ENCODE measurements at places on chromosomes 13 and 19.

GRCh38 chr13:21075011-21075378 is 13.6 kb upstream of the LATS2 start:
- peak; percentile 35 for DNase-seq

- no peak for DNase-seq
Observed at GRCh38 chr19:16405091-16405490, 66.7 kb downstream of the EPS15L1 start.

DNA sequence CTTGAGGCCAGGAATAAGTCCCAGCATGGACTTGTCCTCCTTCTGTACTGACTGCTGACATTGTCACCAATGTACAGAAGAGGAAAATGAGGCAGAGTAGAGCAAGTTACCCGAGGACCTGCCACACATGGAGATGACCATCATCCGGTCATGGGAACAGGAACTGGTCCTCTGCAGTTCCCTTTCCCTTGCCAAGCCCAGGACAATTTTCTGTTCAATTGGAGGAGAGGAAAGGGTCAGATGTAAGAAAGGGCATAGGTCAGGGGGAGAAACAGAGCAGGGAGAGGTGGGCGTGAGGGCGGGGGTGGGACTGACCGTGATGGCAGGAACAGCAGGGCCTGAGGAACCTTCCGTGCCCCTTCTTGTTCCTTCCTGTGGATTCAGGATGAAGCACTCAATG is 18.6 kb downstream of the PHLDB3 start:
- no peak for DNase-seq

GRCh38 chr19:45994456-45994997 is 740 bp upstream of the CCDC61 start:
- no peak for DNase-seq

DNA sequence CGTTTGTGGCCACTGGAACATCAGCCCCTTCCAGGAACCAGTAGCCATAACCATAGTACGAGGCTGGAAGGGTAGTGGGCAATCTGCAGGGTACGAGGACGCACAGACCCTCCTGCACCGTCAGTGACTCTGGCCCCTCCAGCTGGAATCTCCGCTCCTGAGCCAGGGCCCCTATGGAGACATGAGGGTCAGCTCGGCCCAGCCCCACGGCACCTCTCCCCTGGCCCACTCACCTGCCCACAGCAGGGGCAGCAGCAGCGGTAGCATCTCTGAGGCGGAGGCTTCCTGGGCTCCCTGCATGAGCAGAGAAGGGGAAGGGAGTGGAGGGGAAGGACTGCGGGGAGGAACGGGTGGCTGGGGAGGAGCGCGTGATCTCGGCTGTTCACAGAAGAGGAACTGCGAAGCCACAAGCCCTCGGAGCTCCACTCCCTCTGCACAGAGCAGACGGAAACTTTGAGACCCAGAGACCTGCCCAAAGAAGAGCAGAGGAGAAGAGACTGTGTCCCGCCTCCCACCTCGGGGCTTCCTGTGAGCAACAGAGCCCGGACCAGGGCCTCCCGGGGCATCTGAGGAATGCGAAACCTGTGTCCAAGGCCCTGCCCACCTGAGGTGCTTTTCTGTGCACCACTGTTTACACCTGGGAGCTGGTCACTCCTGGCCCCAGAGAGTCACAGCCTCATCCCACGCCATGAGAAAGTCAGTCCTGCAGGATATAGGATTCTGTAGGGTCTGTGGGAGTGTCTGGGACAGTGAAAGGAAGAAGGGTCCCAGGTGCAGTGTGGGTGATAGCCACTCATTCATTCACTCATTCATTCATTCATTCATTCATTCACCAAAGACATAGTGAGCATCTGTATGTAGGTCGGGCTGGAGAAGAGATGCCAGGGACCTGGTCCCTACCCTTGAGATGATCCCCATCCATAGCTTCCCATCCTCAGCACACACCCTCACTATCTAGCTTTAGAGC is at the start of gene SIGLEC6:
TSS of gene SIGLEC6 (minus strand) at position 322 of the 967 bp plus-strand sequence. CDS start at position 300, 22 bp downstream.
- DNase-seq, result peak; percentile 33

DNA sequence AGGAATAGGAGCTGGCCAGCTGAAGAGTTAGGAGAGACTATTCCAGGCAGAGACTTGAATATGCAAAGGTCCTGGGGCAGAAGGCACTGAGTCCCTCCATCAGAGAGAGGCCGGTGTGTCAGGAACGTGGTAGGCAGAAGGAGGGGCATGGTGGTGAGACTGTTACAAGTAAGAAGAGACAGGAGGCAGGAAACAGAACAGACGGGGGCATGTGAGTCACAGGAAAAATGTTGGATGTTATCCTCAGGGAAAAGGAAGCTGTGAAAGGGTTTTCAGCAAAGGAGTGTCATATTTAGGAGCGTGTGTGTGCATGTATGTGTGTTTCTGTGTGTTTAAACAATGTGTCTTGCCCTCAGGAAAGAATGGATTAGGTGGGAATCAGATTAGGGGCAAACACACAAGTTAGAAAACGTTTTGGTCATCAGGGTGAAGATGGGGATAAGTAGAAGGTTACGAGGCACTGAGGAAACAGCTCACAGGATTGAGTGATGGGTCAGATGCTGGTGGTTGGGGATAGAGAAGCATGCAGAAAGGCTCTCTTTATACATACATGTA is 1.1 kb downstream of the EDDM13 start:
- no peak for DNase-seq

- DNase-seq, result no peak
Observed at GRCh38 chr19:13717194-13717643, 47.1 kb upstream of the MRI1 start.

- DNase-seq, result no peak
Observed at GRCh38 chr13:44237276-44237767, 136.3 kb upstream of the SERP2 start.

DNA sequence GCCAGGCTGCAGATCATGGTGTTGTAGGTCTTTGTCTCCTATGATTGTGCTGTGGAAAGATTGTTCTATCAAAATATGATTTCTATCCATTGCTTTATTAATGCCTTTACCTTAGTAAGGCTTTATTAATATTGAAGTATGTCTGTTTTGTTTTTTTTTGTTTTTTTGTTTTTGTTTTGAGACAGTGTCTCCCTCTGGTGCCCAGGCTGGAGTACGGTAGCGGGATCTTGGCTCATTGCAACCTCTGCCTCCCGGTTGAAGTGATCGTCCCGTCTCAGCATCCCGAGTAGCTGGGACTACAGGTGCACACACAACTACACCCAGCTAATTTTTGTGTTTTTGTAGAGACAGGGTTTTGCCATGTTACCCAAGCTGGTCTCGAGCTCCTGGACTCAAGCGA is 7.7 kb downstream of the IRGC start:
- no peak for DNase-seq

DNA sequence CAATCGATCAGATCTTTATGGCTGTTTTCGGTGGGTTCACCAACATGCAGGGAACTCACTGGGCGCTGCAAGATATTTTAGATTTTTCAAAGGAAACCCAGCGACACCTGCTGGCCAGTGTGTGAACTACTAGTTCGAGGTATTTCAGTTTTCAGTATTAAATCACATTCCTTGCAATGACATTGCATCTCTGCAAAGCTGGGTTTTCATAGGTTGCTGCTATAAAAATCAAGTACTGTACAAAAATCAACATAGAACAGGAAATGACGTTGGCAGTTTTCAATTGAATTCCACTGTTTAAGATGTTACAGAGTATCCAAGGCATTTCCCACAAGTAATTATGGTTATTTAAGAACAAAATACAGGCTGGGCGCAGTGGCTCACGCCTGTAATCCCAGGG is 17.6 kb downstream of the LIG1 start:
- DNase-seq, result peak; percentile 70

DNA sequence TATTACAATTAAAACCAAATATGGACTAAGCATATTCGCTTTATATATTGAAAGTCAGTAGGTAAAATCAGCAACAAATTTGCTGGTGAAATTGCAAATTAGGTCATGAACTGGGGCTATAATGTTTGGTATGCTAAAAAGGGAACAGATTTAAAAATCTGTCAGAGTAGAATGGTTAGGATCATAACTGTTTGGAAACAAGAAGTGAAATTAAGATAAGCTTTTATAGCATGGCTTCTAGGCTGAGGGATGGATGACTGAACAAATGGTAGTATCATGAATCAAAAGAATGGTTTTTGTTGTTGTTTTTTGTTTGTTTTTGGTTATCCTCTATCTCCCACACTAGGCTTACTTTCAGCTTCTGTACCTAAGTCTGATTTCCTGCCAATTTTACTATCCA is 1090.4 kb downstream of the PCDH9 start:
- no peak for DNase-seq

- no peak for DNase-seq
Observed at GRCh38 chr13:45412274-45413049, 5.7 kb downstream of the SLC25A30 start.

DNA sequence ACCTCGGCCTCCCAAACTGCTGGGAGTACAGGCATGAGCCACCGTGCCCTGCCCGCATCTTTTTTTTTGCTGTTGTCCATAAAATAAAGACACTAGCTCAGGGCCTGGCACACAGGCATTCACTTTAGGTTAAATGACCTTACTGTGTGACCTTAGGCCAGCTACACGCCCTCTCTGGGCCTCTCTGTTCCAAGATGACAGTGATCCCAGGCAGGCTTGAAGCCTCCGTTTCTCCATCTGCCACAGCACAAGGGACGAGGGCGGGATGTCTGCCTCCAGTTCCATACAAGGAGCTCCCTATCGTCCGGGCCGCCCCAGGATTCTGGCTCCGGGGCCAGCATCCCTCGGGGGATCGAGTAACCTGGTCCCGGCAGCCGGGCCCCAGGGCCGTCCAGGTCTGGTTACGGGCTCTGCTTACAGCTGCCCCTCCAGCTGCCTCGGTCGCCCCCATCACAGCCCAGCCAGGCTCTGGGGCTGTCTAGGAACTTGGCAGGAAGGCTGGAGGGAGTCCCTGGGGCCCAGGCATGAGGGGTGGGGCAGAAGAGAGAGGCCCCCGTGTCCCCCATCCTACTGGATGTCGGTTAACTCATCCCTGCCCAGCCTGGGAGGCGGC is 11.9 kb upstream of the SEMA6B start:
- DNase-seq, result no peak

GRCh38 chr13:39531646-39532045 is 71.3 kb downstream of the LHFPL6 start:
- DNase-seq, result no peak

- DNase-seq, result peak; percentile 54
Observed at GRCh38 chr13:51645761-51646670, 61.8 kb downstream of the WDFY2 start.

GRCh38 chr19:48961051-48961649 is 4.0 kb upstream of the FTL start:
- DNase-seq, result no peak

- no peak for DNase-seq
Observed at GRCh38 chr13:22107549-22107948, 436.7 kb downstream of the FGF9 start.

GRCh38 chr13:113027095-113027494 is 58.1 kb downstream of the MCF2L start:
- no peak for DNase-seq

DNA sequence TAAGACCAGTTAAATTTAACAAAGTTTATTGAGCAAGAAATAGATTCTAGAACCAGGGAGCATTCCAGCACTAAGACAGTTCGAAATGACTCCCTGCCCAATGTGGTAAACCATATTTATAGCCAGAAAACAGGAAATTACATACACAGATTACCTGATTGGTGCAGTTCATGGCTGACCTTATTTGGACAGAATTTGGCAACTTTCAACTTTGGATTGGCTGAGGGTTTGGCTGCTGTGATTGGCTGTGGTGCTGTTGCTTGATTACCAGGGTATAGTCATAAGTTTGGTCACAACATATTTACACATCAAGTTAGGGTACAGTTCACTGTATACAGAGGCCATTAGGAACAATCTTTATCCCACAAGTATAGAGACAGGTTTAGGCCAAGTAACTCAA is 984.8 kb upstream of the MIR17HG start:
- no peak for DNase-seq

DNA sequence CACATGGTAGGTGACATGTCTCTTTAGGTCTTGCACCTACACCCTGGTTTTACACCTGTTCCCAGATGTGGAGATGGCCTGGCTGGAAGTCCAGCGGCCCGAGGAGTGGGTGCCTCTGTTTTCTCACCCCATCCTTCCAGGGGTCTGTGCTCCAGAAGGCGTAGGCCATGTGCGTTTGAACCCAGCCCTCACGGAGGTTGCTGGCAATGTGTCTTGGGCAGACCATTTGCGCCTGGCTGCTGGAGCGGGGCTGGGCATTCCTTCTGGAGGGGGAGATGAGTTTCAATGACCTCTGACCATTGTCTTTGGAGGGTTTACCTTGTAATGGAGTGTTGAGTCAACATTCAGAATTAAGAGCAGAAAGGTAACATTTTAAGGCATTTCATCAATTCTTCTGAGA is 54.8 kb upstream of the ZNF536 start:
- DNase-seq, result no peak

DNA sequence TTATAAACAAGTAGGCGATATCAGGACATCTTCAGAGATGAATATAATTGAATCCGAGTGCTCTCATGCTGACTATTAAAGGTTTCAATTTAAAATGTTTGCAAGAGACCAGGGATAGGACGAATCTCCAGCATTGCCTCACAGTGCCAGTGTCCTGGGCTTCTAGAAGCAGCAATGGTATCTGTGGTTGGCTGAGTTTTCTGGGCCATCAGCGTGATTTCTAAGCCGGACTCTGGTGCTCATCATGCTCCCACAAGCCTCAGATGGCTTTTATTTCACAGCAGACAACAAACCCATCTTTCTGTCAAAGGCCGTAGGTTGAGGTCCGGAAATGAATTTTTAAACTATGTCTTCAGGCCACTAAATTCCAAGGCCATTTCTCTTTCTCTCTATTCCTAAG is 187.7 kb downstream of the FOXO1 start:
- no peak for DNase-seq

DNA sequence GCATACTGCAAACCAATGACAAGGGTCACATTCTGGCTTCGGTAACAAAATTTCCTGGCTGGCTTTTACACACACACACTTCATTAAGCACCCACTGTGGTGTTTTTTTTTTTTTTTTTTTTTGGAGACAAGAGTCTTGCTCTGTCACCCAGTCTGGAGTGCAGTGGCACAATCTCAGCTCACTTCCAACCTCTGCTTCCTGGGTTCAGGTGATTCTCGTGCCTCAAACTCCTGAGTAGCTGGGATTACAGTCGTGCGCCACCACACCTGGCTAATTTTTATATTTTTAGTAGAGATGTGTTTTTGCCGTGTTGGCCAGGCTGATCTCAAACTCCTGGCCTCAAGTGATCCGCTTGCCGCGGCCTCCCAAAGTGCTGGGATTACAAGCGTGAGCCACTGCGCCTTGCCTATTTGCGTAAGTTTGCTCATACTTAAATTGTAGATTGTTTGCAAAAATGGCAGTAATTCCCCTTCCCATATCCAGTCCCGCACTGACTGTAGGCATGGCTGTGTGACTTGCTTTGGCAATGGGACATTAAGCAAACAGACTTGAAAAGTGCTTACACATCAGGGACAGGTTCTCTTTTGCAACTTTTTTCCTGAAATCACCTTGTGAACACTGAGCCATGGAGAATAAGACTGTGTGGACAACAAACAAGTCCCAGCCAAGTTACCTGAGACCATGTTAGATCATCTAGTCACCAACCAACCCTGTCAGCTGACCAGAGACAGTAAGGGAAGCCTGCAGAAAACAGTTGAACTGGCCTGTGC is 42.1 kb upstream of the EBPL start:
- DNase-seq, result no peak

DNA sequence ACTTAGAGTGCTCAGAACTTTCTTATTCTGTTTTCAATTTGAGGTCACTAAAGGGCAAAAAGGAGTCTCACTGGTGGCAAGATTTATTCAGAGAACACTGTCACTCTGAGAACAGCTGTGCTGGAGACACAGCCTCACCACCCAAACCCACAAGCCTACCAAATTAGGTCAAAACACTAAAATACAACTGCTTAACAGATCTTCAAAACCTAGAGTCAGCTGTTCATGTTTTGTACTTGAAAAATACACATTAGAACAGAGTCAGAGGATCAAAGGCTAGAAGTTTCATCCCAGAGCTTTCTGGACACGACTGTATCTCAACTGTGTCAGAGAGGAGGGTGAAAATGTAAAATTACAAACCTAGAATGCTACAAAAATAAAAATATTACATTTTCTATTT is 89.3 kb downstream of the MIPEP start:
- peak; percentile 29 for DNase-seq

Measured in CD4-positive, alpha-beta T cell treated with Interleukin-17A for 1 hour (primary cell).